ENCODE measurements at places on chromosomes 2 and 18.

- DNase-seq: no peak
Observed at GRCh38 chr2:47499093-47499492, 96.1 kb downstream of the MSH2 start.

DNA sequence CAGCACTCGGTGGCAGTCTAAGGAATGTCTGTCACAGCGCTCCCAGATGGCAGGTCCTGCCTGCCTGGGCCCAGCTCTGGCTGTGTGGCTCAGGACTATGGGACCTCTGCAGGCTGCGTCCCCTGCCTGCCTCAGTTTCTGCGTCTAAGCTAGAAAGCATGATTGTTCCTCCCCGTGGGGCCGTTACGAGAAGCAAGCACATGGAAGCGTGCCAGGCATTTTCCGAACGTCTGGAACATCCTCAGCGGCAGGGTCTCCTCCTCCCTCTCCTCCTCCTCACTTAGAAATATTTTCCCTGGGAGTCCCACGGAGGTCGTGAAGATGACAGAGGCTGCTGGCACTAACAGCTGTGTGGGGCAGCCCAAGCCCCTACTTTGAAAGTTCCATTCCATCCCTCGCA is 43.3 kb downstream of the LRRFIP1 start:
- no peak for DNase-seq

- no peak for DNase-seq
Observed at GRCh38 chr2:23360571-23361125, 24.3 kb upstream of the KLHL29 start.

GRCh38 chr18:56321470-56321869 is 316.9 kb downstream of the TXNL1 start:
- no peak for DNase-seq

GRCh38 chr2:52918551-52918950 is 849.1 kb upstream of the CHAC2 start:
- DNase-seq: no peak

All from stimulated activated CD8-positive, alpha-beta memory T cell treated with anti-CD3 and anti-CD28 coated beads, Interleukin-2, amount 100 ng/mL, for 48 hours (primary cell).